HCT116 (cell line): ENCODE measurements at places on chromosomes 1 and 21.

DNA sequence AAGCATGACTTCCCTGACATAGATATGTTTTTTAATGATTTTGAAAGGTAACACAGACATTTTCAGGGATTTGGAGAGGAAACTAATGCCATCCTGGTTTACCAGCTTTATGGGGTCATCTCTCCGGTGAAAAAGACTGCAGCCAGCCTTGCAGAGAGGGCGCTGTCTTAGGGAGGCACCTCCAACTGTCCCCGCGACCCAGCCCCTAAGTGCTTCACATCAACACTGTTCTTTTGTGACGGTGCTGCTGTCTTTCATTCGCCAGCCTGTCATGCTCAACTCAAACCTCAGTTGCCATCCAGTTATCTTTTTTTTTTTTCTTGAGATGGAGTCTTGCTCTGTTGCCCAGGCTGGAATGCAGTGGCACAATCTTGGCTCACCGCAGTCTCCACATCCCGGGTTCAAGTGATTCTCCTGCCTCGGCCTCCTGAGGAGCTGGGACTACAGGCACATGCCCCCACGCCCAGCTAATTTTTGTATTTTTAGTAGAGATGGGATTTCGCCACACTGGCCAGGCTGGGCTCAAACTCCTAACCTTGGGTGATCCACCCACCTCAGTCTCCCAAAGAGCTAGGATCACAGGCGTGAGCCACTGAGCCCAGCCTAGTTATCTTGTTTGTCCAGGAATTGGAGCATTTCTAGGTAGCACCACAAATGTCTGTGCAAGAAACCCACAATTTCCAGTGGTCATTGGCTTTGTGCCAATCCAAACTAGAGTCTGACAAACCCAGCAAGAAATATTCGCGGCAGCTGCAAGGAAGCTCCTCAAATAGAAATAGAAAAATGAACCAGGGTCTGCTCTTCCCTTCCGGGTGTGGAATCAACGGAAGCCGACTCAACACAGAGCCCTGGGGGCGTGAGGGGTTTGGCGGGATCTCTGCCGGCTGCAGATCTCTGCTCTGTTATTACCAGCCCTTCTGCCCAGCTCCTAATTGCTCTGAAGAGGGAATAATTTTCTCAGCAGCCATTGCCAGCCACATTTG is 24.2 kb downstream of the PDE9A start:
- DNase-seq: no peak

GRCh38 chr1:15994590-15995351 is 9.3 kb upstream of the SRARP start:
- DNase-seq: peak; percentile 60

DNA sequence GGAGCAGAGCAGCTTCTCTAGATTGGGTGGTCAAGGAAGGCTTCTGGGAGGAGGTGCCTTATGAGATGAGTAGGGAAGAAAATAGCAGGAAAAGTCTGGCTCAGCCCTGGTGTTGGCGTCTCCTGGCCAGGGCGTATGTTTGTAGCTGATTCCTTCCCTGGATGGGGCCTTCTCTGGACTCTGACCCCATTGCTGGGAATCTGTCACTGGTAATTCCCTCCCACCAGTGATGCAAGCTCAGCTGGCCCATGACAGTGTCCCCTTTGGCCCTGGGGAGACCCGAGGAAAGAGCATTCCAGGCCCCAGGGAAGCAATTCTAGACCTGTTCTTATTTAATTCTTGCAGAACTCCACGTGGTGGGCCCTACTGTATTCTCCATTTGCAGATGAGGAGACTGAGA is 20.7 kb downstream of the IGSF21 start:
- DNase-seq: no peak

DNA sequence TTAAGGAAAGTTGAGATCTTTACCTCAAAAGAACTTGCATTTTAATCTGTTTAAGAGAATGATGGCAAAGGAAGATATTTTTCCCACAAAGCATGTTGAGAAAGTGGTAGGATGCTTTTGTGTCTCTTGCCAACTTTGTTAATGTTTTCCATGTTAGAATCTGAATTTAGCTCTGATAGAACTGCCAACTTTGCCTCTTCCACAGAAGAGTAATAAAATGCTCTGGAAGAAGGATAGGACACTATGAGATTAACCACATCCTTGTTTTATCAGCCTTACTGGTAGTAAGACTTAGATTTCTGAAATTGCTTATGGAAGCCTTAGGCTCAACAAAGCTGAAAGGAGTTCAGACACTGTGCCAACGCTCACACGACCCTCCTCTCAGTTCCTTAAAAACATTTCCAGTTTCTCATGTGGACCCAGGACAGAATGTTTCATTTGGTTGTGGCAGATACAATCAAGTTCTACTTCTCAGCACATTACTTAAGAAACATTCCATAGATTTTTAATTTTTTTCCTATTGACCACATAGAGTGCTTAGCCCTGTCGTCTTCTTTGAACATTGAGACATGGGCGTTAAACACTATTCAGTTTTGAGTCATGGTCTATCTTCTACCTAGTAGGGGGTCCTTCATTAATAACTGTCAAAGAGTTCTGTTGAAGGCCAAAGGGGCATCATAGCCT is 59.0 kb downstream of the MTR start:
- no peak for DNase-seq

GRCh38 chr21:34707876-34708325 is 39.1 kb downstream of the CLIC6 start:
- DNase-seq: no peak

- peak; percentile 54 for DNase-seq
Measured at GRCh38 chr1:22024485-22025367, 23.3 kb downstream of the CELA3A start.

- no peak for DNase-seq
Measured at GRCh38 chr1:162204129-162204822, 134.8 kb downstream of the NOS1AP start.

DNA sequence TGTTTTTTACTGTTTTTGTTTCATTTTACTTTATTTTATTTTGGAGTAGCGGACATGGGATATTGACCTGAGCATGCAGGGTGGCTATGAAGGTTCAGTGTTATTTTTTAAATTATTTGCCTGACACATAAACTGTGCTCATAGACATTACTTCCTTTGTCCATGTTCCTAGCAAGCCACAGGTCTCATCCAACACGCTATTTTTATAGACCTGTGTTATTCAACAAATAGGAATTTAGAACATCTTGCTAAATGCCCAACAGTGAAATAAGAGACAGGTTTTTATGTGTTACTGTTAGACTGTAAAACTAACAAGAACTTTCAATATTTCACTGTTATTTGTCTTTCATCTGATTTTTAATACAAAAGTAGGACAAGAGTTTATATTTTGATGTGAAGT is 756.4 kb downstream of the KCNT2 start:
- no peak for DNase-seq

DNA sequence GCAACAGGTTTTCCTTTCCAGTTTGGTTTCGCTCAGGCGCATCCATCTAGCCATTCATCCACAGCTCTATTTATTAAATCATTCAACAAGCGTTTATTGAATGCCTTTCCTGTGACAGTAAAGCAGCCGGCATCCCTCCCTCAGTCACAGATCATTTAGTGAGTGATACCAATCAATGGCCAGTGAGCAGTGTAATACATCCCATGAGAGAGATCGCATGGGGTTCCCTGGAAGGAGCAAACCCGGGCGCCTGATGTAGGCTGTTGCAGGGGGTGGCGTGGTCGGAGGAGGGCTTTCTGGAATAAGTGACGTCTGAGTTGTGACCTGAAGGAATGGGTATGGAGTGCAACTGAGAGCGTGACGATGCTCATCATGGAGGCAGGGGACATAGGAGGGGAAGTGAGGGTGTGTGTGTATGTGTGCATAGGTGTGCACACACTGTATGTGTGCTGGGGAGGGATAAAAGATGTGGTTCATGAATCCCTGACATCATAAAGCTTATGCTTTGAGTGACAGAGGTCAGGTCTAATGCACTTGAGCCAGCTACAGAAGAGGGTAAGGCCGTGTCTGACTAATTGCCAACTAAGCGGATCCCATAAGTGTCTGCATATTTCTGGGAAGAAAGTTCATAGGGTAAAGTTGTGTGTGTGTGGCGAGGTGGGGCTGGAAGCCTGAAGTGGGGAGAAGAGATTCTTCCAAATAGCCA is 6.6 kb downstream of the FCMR start:
- DNase-seq: no peak

- no peak for DNase-seq
Measured at GRCh38 chr1:100051893-100052292, 80.8 kb downstream of the SASS6 start.

GRCh38 chr1:223712850-223713474 is 623 bp downstream of the CAPN2 start:
- DNase-seq: no peak

- DNase-seq: no peak
Measured at GRCh38 chr1:21693732-21694131, 24.6 kb upstream of the RAP1GAP start.

GRCh38 chr1:201419746-201420607 is 1.6 kb downstream of the TNNI1 start:
- no peak for DNase-seq

DNA sequence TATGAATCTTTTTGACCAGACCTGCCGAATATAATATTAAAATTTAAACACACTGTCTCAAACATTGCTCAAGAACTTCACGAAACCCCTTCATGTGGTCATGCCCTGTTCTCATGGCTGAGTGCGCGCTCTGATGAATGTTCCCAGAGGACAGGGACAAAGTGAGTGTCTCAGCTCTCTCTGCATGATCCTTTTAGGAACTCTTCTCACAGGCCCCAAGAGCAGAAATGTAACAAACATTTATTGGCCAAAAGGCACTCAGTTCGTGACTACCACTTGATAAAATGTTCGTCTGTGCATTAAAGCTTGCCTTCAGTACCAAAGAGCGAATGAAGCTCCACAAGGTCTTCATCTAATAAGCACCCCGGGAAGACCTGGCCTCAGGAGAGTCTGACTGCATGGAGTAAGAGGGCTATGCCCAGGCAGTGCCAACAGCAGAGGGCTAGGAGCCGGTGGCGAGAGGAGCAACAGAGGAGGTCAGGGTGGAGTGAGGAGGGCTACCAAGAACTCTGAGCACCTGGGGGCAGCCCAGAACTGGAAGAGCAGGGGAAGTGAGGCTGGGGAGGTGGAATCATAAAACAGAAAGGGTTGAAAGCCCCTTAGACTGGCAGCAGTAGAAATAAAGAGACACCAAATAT is 171.1 kb downstream of the RHOU start:
- no peak for DNase-seq

GRCh38 chr1:47870946-47871676 is 126.1 kb downstream of the TRABD2B start:
- no peak for DNase-seq

DNA sequence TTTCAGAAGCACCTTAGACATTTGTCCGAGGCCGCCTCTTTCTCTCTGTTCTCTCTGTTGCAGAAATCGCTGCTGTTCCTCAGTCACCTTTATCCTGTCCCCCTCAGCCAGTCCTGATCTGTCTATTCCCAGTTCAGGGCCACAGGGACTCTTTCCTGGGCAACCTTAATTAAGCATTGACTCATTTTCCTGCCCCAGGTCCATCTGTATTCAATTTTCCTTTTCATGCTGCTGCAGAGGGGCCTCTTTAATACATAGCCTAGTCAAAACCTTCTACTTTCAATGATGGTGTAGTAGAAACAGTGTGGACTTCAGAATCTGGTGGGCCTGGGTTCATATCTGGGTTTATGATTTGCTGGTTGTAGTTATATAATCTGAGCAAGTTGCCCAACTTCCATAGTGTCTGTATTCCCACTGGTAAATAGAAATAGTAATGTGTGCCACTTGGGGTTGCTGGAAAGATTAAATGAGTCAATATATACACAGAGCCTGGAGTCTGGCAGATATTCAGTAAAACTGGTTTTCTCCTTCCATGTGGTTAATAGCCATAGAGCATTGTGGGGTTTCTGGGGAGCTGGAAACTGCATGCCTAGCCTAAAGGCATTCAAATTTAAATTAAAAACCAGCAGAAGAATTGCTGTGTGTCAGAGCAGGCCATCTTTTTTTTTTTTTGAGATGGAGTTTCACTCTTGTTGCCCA is 4.5 kb downstream of the TRAF5 start:
- no peak for DNase-seq

- DNase-seq: no peak
Measured at GRCh38 chr1:185795181-185795580, 61.0 kb downstream of the HMCN1 start.

DNA sequence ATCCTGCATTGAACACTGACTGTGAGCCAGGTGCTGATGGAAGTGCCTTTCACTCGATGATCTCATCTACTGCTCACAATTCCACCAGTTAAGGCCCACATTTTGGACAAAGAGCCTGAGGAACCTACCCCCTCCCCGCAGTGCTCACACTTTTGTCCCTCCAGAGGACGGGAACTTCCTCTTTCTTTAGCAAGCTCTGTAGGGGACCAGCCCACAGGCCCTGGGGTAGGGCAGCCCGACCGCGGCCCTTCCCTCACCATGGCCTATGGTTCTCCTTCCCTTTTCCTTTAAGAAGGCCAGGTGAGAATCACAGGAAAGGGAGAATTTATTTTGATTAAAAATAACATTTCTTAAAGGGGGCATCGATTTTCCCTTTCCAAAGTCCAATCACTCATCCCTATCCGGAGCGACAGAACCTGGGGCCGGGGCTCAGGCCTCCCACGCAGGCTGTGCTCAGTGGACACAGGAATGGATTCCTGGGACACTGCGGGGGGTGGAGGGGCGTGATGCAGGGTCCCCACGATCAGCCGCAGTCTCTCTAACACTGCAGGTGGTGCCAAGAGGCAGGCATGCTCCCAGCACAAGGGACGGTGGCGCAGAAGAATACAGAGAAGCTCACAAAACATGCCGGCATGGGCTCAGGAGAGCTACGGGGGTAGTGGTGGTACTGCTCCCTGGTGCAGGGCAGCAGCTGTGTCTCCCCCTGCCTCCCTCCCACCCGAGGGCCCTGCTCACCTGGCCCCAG is 8.9 kb upstream of the KCNE1 start:
- DNase-seq: no peak

GRCh38 chr21:27725916-27726315 is 759.0 kb upstream of the ADAMTS5 start:
- no peak for DNase-seq

- no peak for DNase-seq
Measured at GRCh38 chr1:27525296-27526272, 35.6 kb upstream of the WASF2 start.

GRCh38 chr21:41957991-41958766 is 4.4 kb upstream of the C2CD2 start:
- DNase-seq: peak; percentile 61

- peak; percentile 37 for DNase-seq
Measured at GRCh38 chr1:222711319-222712252, 705 bp downstream of the AIDA start.

DNA sequence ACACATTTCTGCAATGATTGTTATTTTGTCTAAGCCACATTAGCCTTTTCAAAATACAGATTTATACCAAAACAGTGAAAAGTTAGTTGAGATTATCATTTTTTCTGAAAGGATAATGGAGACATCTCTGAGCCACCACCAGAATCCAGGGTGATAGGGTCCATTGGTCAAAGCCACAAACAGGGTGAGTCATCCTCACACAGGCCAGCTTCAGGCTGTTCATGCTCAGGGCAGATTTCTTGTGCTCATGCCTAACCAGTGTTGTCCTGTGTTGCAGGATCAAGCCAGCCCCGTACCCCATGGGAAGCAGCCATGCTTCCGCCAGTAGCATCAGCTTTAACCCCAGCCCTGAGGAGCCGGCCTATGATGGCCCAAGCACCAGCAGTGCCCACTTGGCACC is 13.4 kb downstream of the ELOA start:
- no peak for DNase-seq
